Stimulated activated CD8-positive, alpha-beta memory T cell treated with anti-CD3 and anti-CD28 coated beads, Interleukin-7, amount 100 ng/mL, for 24 hours (primary cell): ENCODE measurements at places on chromosomes 5 and 9.

GRCh38 chr9:123391233-123391632 lies 35.2 kb downstream of the CRB2 start:
- DNase-seq = no peak

- no peak for DNase-seq
Measured at GRCh38 chr5:93107805-93108520, 473.1 kb downstream of the NR2F1-AS1 start.

DNA sequence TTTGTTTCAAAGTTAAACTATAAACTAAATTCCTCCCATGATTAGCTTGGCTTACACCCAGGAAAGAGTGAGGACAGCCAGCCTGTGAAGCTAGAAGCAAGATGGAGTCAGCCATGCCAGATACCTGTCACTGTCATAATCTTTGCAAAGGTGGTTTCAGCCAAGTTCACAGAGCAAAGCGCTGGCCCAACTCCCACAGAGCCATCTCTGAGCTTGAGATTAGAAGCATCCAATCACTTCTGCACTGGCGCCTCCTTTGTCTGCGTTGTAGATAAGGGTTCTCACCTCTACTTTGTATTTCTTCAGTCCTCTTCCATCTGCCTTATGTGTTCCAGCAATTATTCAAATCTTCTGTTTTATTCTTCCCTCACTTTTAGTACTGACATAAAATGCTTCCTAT lies 119.4 kb upstream of the ACO1 start:
- DNase-seq = no peak

- DNase-seq = no peak
Measured at GRCh38 chr9:106632621-106633020, 230.3 kb upstream of the ZNF462 start.

- no peak for DNase-seq
Measured at GRCh38 chr5:149053072-149053695, 9.7 kb downstream of the SH3TC2 start.

GRCh38 chr5:147956064-147956841 lies 49.9 kb upstream of the C5orf46 start:
- no peak for DNase-seq

DNA sequence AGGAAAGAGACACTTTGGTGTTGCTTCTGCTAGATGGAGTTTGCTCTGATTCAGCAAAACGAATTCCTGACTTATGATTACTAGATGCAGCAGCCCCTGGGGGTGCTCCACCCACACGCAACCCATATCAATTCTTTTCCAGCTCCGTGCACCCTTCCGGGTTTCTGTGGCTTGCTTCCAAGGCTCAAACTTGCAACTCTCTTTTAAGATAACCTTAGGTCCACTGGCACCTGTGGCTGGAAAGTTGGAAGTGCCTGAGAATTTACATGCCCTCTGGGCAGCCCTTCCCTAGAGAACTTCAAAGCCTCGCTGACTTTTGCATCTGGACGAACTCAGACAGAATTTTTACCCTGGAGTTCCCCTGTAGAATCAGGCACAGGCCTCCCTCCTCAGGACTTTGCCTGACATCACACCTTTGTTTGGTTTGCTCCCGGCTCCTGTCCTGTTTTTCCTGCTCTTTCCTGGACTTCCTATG lies 224.9 kb downstream of the SNX18 start:
- DNase-seq = no peak

GRCh38 chr9:82332774-82333152 lies 344.2 kb downstream of the SPATA31D1 start:
- DNase-seq = no peak

GRCh38 chr5:34655354-34655991 lies 655 bp upstream of the RAI14 start:
- DNase-seq = no peak

DNA sequence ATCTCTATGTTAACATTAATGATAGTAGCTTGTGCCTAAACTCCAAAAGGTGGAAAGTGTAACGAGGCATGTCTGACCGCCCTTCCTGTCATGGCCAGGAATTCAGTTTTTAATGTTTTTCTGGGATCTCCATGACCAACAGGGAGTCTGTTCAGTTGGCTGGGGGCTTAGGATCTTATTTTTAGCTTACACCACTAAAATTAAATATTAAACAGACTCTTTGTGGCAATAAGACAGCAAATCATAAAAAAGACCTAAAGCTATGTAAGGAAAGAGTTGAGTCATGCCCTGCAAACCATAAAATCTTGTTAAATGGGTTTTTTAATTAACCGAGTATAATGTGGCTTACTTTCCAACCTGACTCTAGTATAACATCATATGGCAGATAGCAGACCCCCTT lies 247.8 kb downstream of the DIRAS2 start:
- no peak for DNase-seq

- DNase-seq = no peak
Measured at GRCh38 chr9:69564557-69564956, 107.6 kb downstream of the APBA1 start.

GRCh38 chr5:89097103-89097502 lies 214.1 kb upstream of the MEF2C start:
- DNase-seq = no peak

DNA sequence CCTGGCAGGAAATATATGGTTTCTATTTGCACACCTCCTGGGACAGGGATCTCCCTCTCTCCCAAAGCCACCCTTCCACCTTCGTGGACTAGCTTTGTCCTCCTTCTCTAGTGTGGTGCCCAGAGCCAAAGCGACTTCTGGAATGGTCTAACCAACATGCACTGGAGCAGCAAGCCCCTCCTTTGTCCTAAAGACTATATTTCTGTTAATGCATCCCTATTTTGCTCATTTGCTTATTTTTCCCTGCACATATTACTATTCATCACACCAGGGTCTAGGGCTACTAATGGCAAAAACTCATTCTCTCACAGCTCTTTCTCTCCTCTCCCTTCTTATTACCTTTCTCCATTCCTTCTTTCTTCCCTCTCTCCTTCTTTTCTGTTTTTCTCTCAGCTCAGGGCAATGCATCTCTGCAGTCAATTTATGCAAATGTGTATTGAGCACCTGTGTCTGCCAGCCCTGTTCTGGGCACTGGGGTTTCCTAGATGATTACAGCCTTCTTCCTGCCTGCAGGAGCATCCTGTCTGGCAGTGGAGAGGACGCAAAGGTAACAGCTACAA lies 2.8 kb upstream of the NEURL1B start:
- no peak for DNase-seq

DNA sequence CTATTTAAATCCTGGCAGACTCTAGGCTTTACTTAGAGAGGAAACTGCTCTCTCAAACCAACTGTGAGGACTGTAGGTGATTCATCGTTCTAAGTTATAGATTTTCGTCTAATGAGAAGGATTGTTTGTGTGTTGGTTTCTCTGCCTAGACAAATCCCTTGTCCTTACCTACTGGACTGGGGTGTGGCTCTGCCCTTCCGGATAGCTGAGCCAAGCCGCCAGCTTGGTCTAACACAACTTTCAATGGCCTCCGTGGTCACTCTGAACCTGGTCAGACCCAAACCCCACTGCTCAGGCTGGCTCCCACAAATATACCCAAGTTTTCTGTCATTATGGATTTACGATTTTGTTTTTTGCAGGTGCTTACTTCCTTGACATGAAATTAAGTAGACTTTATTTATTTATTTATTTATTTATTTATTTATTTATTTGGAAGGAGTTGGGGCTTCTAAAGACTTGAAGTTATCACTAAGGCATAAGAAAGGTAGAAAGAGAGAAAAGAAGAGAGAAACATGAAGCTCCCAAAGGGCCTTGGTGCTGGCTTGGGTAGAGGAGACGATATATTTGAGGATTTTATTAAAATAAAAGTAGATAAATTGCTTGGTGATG lies 19.0 kb downstream of the CARTPT start:
- no peak for DNase-seq
